CD4-positive, alpha-beta T cell treated with Interleukin-4 for 1 hour (primary cell): ENCODE measurements at places on chromosomes 13 and 19.

- DNase-seq: no peak
These were observed 69.4 kb downstream of the TEX29 start for GRCh38 chr13:111389621-111390521.

DNA sequence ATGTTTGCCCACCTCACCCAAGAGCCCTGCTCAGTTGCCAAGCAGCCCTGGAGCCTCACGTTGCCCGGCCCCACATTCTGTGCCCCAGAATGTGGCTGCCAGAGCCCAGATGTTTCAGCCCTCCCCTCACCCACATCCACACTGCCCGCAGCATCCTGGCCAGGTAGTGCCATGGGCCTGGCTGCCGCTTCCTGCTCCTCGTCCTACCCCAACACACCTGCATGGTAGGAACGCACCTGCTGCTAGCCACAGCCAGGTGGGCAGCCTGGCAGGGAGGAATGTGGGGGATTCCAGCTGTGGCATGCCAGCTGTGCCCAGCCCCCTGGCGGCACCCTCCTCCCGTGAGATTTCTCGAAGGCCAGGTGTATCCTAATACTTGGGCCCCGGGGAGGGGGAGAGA lies 7.5 kb upstream of the NFIX start:
- DNase-seq: no peak

DNA sequence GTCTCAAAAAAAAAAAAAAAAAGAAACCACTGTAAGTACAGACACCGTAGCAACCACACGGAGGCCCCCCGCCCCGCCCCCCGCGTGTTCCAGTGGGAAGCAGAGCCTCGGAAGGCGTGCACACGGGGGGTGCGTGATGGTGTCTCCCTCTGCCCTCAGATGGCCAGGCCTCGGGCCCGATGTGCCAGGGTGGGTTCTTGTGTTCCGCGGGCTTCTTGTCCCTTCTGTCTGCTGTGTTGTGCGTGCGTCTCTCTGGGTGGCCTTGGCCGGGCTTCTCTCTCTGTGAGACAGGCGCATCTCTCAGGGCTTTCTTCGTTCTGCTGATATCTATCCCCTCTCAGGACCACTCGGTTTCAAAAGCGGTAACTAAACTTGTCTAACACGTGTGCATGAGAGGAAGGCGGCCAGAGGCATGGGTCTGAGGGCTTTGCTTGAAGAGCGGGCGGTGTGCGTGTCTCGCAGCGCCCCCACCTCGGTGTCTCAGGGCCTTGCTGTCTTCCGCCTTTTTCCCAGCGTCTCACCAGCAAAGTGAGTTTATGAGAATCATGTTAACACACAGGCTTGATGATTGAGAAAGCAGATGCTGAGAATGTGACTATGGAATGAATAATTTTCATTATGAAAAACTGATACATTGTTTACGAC lies 12.6 kb downstream of the ATP11A start:
- DNase-seq: no peak

DNA sequence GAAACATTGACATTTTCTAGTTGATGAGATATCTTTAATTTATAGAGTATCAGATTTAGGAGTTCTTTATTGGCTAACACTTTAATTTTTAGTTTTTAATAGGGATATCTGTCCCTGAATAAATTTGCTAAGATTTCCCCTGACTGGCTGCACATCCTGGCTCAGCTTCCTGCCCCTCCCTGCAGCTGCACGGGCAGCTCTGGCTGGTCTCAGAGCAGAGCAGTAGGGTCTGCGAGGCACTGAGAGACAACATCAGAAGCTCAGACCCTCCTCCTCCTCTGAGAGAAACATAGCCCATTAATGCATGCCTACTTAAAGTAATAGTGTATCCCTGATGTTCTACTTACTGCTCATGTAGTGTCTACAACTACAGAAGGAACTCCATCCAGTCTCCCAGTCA lies 139.2 kb downstream of the TNFSF13B start:
- peak; percentile 11 for DNase-seq

DNA sequence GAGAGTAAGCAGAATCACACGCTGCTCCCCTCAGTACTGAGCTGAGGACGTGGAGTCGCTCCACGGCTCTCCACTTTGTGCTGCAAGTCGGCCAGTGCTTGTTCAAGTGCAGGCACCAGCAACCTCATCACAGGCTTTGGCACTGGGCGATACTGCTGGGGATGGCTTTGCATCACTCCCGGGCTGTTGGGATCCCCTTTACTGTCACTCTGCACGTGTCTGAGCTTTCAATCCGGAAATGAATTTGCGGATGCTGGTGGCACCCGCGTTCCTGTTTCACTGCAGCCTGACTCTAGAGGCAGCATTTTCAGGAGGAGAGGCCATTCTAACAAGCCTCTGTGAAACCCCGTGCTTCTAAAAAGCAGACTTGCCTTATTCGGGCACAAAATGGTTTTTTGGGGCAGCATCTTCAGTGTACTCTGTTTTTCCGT lies 19.1 kb downstream of the SMARCA4 start:
- DNase-seq: peak; percentile 38

GRCh38 chr13:48424212-48424611 lies 11.3 kb upstream of the LPAR6 start:
- DNase-seq: no peak

GRCh38 chr13:20125129-20125782 lies 35.6 kb downstream of the GJA3 start:
- DNase-seq: no peak

- no peak for DNase-seq
These were observed 2.5 kb downstream of the SF3A2 start for GRCh38 chr19:2239173-2239572.

GRCh38 chr13:80559944-80560343 lies 219.0 kb upstream of the SPRY2 start:
- no peak for DNase-seq
